ENCODE measurements at places on chromosomes 7 and 10.

- no peak for DNase-seq
Observed at GRCh38 chr7:711093-711921, 15.2 kb upstream of the DNAAF5 start.

DNA sequence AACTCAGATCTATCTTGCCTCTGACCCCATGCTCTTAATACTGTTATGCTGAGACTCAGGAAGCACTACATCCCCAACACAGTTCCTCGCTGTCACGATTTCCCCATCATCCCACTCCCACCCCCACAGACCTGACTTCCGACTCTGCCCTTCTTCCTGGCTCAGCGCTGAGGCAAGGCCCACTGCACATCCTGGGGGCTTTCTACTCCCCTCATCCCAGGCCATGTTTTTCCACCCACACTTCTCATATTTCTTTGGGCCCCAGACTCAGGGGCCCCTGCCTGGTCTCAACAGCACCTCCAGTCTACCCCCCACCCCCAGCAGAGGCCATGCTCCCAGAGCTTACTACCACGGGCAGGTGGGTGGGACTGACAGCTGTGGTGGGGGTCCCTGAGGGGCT is 7.7 kb upstream of the NDST2 start:
- DNase-seq = no peak

DNA sequence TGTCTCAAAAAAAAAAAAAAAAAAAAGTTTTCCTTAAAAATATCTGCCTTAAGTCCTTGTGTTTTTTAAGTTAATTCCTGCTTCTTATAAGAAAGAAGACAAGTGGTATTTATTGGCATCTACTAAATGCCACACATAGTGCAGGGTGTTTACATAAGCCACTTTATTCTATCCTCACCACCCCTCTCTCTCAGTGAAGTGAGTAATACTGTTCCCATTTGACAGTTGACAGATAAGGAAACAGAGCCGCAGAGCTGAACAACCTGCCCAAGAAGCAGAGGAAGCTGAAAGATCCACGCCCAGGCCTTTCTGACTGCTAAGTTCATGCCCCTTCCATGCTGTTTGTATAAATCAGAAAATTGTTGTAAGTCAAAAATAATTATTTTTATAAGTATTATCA is 54.1 kb downstream of the ABLIM1 start:
- DNase-seq = peak; percentile 94

DNA sequence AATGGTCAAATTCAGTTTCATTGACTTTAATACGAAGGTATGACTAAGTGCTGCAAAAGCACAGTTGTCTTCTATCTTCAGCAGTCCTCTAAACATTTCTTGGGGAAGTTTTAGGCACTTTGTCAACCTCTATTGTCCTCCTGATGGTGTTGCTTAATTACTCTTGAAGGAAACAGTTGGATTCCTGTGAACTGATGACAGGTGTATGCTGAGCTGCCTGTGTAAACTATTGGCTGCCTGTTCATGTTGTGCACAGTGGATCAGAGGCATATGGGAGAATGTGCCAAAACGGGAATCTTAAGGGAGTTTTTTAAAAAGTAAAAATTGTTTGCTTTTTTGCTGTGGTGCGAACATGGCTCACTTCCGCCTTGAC is 221.0 kb downstream of the AUTS2 start:
- DNase-seq = no peak

GRCh38 chr10:29723726-29724125 is 89.0 kb upstream of the SVIL start:
- DNase-seq = no peak

DNA sequence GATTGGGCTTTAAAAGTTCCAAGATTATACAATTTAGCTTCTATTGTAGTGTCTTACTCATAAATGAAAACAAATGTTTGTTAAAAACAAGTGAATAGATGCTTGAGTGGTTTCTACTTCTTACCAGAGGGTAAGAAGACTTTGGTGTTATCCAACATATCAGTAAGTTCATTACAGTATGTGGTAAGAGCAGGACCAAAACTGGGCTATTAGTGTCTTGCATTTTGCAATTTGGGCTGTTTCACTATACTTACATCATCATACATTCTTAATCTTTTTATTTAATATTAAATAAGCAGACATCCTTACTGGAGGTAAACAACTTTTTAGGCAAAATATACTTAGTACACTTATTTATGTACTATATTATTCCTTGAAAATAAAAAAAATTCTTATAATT is 248.4 kb upstream of the HGF start:
- DNase-seq = no peak

GRCh38 chr7:70808876-70809275 is 323.1 kb upstream of the GALNT17 start:
- DNase-seq = no peak

DNA sequence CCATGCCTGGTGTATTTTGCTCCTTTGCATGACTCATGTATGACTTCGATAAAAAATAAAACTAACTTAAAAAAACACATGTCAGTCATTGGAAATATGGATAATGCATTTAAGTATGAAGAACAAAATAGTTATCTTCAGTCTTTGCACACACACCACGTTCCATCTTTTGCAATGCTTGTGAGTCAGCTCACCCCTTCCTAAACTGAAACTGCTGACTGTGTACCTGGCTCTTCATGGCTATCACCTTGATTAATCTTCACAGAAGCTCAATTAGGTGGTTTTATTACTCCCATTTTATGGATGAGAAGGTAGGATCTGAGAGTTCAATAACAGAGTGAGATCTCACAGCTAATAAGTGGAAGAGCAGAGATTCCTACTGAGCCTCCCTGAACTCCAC is 79.5 kb downstream of the CARD11 start:
- no peak for DNase-seq
